ENCODE measurements at places on chromosomes 3 and 15.

DNA sequence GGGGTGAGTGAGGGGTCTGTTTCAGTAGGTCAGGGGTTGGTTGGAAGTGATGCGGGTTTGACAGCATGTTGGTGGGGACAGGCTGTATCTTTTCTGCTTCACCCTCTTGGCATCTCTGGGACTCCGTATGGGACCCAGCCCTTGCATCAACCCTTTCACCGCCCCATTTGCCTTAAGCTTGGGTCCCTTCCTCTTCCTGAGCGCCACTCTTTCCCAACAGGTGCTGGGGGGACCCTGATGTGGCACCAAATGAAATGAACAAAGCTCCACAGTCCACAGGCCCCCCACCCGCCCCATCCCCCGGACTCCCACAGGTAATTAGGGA is 1.1 kb downstream of the EIF4G1 start:
- no peak for DNase-seq

- DNase-seq, result no peak
Measured at GRCh38 chr3:185411133-185411532, 48.2 kb downstream of the MAP3K13 start.

DNA sequence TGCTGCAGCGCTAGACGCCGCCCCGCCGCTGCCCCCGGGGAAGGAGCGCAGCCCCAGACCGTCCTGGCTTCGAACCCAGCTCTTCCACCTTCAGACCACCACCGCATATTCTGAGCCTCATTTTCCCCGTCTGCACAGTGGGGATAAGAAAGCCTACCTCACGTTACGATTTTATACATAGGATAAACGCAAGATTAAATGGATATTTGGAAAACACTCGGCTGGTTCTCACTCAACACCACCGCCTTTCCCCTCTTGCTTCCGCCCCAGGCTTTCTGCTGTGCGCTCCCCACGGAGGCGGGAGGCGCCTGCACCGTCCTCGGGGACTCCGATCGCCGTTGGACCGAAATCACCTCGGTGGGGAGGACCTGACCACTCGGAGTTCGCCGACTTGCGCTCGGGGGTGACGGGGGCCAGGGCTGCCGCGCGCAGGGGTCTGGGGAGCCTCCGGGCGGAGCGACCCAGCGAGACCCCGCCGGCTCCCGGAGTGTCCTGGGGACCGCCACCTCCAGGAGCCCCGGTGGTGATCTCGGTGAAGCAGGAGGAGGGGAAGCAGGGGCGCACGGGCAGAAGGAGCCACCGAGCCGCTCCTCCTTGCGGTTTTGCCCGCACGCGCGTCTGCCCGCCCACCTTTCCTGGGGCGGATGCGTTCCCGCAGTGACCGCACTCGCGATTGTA is 4.0 kb downstream of the FBXL22 start:
- no peak for DNase-seq

DNA sequence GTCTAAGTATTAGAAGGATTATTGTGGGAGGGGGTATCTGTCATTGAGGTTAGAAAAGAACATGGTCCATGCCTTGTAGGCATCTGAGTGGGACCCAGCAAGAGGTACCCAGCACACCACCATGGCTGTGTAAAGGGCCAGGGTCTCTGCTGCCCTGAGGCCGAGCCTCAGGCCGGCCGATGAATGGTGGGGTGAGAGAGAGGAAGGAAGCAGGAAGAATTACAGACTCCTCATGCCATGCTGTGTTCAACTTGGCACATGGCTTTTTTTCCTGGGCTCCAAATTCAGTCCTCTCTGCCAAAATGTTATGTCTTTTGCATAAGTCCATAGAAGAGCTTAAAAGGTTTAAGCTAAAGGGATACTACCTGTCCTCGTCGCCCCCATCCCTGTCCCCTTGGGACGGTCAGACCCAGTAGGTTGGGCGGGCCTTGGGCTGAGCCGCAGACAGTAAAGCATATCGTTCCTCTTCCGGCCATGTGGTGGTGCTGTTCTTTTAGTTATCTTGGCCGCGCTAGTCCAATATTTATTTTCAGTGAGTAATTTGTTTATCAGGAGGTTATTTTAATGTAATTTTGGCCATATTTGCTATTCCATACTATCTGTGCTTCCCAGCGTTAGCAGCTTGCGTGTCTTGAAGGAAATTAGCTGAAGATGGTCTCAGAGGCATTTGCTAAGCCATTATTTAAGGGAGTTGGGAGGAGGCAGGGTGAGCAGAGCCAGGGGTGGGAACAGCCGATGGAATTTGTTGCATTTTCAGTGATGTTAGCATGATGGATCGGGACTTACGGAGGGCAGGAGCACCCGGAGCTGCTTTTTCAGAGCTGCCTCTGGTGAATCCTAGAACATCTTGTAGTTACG is 152.4 kb downstream of the AGBL1 start:
- DNase-seq, result no peak

DNA sequence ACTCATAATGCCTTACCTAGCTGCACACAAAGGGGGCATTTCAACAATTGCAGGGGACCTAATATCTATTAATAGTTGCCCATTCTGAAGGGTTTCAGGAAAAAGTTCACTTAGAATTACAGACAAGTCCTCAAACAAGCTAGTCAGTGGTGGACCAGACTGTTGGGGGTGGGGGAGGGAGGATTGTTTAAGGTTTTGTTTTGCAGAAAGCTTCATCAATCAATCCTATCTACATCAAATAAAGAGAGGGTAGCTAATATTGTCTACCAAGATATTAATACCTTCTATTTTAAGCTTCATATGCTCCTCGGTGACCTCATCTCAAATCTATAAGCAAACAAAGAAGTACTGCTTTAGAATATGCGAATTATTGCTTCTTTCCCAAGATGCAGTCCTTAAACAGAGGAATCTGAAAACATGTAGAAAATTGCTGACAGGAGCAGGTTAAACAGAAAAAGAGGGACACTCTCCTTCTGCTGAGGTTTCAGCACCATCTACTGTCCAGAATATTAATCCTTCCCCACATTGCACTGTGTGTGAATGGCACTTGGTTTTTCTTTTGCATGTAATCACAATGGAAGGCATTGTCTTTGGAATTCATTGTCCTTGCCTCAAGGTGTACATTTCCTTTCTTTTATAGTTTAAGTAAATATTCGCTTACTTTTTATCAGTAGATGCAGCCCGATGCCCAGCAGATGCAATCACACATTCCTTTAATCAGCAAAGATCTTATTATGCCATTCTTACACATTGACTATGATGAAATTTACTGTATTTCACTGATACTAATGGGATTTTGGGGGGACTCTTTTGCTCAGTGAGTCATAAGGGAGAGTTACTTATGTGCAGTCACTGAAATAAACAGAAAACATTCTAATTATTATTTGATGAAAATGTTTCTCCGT is 94.7 kb downstream of the IL5RA start:
- DNase-seq, result no peak

GRCh38 chr3:65703026-65703425 is 335.7 kb downstream of the MAGI1 start:
- no peak for DNase-seq

- DNase-seq, result no peak
Measured at GRCh38 chr15:79582650-79583049, 150.5 kb downstream of the MINAR1 start.

Measured in stimulated activated CD8-positive, alpha-beta memory T cell treated with anti-CD3 and anti-CD28 coated beads, Interleukin-15, amount 100 ng/mL, for 48 hours (primary cell).